ENCODE measurements at places on chromosomes 5 and 9.

DNA sequence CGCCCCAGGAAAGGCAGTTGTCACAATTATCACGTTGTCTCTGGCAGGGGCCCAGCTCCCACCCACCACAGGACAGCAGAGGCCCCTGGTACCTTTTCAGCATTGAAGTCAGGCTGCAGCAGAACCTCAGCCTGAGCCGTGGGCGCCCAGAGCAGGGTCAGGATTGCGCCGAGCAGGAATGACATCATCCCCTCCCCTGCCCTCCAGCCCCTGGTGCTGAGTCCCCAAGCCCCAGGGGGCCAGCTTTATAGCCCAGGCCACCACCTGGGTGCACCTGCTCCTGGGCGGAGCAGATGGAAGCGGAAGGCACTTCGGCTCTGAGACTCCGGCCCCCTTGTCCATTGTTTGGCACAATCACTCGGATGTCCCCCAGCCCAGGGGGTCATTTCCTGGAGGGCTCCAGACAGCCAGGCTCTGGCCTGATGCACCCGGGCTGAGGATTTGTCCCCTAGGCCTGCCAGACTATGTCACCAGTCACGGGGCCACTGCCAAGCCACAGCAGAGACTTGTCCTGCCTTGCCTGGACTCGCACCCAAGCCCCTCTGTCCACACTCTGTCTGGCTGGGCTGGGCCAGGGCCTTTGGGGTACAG lies at the start of gene LCN15:
Gene LCN15, minus strand, starts transcription at position 218 of the 591 bp plus-strand sequence. Its CDS starts 30 bp downstream, at position 188.
- no peak for DNase-seq

- no peak for DNase-seq
Measured at GRCh38 chr5:174573221-174573994, 151.0 kb upstream of the MSX2 start.

GRCh38 chr9:111029260-111029659 lies 9.0 kb downstream of the LPAR1 start:
- no peak for DNase-seq

DNA sequence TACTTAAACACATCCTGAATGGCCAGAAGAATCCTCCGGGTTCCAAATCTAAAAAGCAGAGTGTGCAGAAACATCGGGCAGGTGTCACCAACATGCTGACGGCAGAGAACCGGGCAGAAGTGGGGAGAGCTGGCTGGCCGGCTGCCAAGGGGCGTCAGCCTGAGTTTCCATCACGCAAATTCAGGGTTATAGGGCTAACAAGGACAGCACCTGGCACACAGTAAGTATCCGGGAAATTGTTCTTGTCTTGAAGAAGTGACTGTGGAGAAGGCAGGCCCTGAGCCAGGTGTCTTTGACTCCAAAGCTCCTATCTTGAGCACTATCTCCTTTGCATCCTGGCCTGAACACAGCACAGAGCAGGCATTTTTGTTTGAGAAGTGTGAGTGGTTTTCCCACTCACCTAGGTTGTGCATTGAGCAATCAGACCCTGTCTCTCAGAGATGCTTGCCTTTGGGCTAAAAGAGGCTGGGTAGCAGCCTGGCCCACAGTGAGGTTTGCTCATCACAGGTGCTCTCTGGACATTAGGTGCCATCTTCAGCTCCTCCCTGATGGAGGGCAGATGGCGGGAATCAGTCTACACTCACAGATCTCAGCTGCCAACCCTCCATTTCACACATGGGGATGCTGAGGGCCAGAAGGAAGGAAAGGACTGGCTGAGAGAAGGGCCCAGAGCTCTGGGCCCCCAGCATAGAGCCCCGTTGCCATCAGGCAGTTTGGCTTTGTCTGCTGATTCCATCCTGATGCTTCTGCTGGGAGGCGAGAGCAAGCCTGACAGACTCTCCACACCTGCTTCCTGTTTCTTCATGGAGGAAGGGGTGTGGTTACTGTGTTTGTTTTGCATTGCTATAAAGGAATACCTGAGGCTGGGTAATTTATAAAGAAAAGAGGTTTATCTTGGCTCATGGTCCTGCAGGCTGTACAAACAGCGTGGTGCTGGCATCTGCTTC lies 52.8 kb downstream of the WHRN start:
- DNase-seq: no peak

DNA sequence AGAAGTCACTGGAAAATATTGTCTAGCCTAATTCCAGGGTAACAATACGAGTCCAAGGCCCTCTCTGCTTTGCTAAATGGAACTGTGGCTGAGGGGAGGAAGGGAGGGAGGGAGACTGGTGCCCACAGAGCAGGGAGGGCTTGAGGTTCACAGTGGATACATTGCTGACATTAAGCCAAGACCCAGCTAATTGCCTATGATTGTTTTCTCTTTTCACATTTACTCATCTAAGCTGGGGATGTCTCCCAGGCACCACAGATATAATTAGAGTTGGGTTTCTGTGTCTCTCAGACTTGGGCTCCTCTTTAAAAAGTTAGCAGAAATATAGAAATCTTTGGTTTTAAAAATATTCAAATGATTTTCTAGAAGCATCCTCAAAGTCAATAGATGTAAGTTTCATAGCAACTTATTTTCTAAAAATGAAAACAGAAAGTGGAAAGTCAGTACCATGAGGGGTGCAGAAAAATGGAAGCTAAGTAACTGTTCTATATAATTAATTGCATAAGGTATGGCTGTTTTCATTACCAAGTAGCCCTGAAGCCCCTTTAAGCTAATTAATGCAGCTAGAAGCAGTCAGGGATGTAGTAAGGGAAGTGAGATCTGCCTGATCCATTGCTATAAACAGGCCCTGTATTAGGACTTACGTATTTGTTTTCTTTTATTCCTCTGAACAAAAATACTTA lies 259.8 kb downstream of the NDUFS4 start:
- DNase-seq: no peak

GRCh38 chr5:360257-361027 lies 38.9 kb downstream of the AHRR start:
- DNase-seq: no peak

- DNase-seq: no peak
Measured at GRCh38 chr9:106707291-106707690, 155.7 kb upstream of the ZNF462 start.

GRCh38 chr5:38809388-38810359 lies 36.1 kb upstream of the OSMR start:
- DNase-seq: peak; percentile 92

GRCh38 chr9:68768619-68769018 lies 63.6 kb downstream of the PIP5K1B start:
- no peak for DNase-seq

GRCh38 chr5:132692632-132692967 lies 18.8 kb downstream of the IL4 start:
- DNase-seq: no peak

- DNase-seq: peak; percentile 98
Measured at GRCh38 chr5:113489299-113489698, 1.0 kb upstream of the MCC start.

GRCh38 chr5:146103594-146103993 lies 1.8 kb downstream of the PLAC8L1 start:
- no peak for DNase-seq

DNA sequence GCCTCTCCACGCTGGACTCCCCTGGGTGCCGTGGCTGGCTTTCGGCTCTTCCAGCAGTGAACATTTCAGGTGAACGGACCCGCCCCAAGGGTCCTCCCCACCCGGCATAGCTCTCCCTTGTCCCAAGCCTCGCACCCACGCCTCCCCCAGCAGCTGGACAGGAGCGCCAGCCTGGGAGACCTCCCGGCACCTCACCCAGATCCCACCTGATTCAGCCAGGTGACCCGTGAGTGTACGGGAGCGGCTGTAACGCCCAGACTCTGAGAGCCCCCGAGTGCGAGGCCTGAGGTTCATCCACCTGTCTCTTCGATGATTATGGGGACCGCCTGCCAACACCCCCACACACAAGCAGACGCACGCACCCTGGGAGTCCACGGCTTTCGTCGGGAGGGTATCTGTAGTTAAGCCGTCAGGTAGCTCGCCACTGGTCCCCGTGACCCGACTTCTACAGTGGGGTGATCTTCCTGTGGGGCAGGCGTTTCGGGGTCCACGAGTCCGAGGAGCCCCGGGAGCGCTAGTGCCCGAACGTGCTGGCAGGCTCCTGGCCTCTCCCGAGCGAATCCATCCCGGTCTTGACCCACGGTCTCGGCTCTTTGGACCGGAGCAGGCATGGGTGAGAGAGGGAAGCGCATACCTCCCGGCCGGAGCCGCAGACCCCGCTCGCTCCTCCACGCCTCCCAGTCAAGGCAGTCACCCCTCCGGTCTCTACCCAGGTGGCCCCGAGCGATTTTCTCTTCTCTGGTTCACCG lies 14.9 kb downstream of the TRIM7 start:
- DNase-seq: no peak

DNA sequence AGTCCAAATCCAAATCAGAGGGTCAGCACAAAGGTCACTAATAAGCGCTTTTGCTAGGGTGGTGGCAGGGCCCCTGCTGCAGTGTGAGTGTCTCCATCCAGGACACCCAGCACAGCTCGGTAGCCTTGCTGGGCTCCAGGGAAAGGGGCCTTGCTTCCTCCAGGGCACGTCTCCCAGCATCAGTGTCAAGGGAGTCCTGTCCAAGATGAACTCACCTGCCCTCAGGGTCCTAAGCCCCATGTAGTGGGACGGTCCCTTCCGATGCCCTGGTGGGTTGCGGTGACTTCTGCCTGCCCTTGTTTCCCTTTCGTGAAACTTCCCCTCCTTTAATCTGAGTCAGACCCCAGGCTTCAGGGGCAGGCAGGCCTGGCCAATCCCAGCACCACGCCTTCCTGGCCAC lies 101.7 kb downstream of the ZNF354C start:
- DNase-seq: no peak

GRCh38 chr5:10323588-10324488 lies 16.1 kb upstream of the CMBL start:
- peak; percentile 50 for DNase-seq

DNA sequence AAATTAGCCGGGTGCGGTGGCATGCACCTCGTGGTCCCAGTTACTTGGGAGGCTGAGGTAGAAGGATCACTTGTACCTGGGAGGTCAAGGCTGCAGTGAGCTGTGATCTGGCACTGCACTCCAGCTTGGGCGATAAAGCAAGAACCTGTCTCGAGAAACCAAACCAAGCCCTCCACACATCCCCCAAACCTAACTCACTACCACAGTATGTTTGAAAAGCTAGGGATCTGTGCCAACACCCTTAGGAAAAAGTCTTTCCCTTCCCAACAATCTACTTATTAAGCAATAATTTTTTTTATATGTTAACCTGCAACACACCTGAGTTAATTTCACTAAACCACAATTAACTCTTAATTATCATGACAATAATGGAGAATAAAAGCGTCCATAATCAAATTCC lies 2.2 kb downstream of the UBTD2 start:
- DNase-seq: no peak

GRCh38 chr9:113853333-113853732 lies 22.8 kb upstream of the ZNF618 start:
- DNase-seq: no peak

- DNase-seq: peak; percentile 49
Measured at GRCh38 chr5:120457839-120458507, 6.1 kb upstream of the PRR16 start.

DNA sequence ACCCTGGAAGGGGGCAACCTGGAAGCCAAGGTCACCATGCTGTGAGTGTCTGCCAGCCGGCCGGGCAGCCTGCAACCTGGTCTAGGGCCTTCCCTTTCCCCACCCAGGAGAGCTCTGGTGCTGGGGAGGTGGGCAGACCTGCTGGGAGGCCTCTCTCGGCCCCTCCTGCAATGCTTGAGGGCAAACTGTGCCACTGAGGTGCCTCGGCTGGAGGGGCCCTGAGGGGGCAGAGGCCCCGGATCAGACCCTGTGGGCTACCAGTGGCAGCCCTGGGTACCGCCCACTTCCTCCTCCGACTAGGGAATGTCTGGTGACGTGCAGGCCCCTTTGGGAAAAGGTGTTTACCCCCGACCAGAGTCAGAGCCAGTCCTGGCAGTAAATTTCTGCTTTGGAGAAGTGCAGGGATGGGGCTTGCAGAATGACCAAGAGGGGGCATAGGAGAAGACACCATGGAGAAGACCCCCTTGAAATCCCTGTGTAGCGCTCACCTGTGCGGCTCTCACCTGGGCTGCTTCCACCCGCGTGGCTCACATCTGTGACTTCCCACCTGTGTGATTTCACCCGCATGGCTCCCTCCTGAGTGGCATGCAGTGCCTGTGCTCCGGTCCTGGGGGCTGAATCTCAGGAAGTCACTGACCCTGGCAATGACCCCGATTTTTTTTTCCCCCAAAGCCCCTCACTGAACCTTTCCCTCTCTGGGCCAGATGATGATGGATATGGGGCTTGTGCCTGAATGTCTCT lies 1.1 kb downstream of the LCN1 start:
- no peak for DNase-seq

GRCh38 chr9:76092572-76092971 lies 202.1 kb downstream of the PCSK5 start:
- DNase-seq: no peak

DNA sequence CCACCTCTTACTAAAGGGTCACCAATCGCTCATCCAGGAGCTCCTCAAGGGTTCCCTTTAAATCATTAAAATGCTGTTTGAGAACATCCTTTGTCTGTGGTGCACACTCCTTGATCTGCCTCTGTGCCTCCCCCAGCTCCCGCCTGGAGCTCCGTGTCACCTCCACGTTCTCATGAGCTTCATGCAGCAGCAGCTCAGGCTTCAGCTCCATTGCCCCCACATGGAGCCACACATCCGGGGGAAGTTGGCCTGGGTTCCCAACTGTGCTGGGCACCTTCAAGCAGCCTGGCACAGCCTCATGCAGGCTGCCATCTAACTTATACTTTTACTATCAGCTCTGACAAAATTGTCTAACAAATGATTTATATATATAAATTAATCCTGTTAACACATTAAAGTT lies 585.8 kb upstream of the FAM174A start:
- no peak for DNase-seq

DNA sequence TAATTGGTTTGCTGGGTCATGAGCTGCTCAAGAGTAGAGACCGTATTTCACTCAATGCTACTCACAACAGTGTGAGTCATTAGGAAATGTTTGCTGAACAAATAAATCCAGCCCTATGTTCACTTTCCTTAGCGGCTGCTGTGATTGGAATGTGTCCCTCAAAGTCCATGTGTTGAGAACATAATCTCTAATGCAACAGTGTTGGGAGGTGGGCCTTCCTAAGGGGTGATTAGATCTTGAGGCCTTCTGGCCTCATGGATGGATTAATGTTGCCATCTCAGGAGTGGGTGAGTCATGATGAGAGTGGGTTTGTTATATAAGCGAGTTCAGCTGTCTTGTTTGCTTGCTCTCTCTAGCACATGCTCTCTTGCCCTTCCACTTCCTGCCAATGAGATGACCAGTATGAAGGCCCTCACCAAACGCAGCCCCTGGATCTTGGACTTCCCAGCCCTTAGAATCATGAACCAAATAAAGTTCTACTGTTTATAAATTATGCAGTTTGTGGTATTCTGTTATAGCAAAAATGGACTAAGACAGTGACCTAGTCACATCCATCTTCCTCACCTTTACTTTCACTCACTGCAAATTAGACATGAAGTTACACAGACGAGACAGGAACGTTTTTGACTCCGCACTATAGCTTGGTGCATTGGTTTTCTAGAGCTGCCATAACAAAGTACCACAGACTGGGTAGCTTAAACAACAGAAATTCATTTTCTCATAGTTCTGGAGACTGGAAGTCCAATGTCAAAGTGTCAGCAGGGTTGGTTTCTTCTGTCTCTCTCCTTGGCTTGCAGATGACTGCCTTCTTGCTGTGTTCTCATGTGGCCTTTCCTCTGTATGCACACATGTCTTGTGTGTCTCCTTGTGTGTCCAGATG lies 50.9 kb upstream of the FAM169A start:
- DNase-seq: peak; percentile 28

- DNase-seq: peak; percentile 63
Measured at GRCh38 chr5:120464627-120465435, 731 bp downstream of the PRR16 start.

- DNase-seq: no peak
Measured at GRCh38 chr9:88508326-88508725, 26.7 kb upstream of the NXNL2 start.

All from astrocyte of the spinal cord (primary cell).